ENCODE measurements at places on chromosomes 4 and X.

GRCh38 chr4:36509845-36510244 lies 228.4 kb downstream of the DTHD1 start:
- no peak for DNase-seq

DNA sequence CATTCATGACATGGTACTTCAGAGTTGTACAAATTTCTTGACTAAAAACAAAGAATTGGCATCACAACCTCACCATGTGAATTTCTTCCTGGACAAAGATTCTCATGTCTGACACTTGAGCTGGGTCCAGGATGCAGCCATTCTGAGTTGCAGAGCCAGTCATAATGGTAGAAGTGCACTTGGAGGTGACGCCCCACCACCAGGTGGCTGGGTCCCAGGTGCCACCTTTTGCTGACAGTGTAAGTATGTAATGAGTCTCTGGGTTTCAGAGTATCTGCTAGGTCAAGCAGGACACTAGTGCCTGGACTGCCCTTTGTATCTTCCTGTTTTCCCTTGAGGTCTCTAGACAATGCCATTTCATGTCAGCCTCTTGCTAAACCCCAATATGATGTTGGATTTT lies 36.6 kb upstream of the WDR1 start:
- DNase-seq: no peak

DNA sequence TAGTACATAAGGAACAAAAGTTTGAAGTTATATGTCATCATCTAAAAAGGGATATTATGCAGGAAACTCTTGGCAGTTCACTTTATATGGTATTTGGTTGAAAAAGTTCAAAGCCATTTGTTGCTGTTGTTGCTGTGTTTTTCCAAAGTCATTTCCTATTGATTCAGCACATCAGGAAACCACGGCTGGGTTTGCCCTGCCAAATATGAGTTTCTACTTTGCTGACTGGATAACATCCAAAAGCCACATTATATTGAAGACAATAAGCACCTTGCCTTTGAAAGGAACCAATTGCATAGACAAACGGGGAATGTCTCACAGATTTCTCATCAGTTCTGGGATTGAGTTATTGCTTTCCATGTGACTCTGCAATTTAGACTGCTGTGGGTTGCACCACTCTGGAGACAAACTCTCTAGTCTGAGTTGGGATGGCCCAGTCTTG lies 206.1 kb downstream of the SLC39A8 start:
- DNase-seq: no peak

- no peak for DNase-seq
Observed at GRCh38 chrX:44891642-44892041, 18.7 kb downstream of the KDM6A start.

DNA sequence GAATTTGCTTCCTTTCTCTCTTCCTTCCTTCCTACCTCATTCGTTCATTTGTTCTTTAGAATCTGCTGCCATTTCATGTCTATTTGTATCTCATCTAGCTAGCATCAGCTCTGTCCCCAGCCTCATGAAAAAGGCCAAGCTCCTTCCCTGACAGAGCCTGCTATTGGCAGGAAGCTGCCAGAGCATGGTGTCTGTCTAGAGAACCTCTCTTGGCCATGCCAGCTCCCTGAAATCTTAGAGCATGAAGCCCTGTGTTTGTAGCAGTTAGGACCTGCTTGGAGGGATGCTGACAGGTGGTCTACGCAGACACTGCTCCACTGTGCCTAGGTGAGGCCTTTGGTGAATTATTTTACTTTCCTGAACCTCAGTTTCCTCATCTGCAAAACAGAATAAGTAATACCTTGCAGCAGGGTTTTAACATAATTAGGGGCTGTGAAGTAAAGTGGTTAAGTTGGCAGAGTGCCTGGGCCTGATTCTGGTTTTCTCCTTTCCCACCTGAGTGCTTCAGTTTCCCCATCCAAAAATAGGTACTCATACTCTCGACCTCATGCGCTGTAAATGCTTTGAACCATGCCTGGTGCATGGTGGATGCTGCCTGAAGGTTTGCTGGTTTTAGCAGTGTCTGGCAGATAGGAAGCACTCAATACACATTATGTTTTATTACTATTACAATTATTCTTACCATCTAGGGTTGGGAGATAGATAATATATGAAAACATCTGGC lies 4.7 kb downstream of the PTTG2 start:
- DNase-seq: no peak

- no peak for DNase-seq
Observed at GRCh38 chr4:170931321-170931720, 841.6 kb upstream of the AADAT start.

DNA sequence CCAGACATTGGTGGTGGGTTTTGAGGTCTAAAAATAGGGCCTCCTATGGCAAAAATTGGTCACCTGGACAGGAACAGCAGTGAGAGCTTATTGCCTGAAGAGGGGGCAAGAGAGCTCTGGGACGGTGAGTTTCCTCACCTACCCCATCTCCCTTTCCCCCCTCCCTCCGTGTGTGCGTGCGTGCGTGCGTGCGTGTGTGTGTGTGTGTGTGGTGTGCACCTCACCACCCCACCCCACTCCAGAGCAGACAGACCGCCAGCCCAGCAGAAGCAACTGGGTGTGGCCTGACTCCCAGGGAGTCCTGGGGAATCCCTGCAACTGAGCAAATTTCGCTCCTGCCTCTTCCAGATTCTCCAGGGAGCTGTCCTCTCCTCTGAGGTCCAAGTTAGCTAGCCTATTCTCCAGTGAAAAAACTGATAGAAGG lies 44.7 kb downstream of the PRPS1 start:
- peak; percentile 50 for DNase-seq

- DNase-seq: no peak
Observed at GRCh38 chr4:83536362-83537272, 709 bp downstream of the GPAT3 start.

- DNase-seq: no peak
Observed at GRCh38 chr4:107691378-107691777, 28.7 kb downstream of the PAPSS1 start.

- no peak for DNase-seq
Observed at GRCh38 chrX:112641449-112641848, 38.3 kb downstream of the LHFPL1 start.

DNA sequence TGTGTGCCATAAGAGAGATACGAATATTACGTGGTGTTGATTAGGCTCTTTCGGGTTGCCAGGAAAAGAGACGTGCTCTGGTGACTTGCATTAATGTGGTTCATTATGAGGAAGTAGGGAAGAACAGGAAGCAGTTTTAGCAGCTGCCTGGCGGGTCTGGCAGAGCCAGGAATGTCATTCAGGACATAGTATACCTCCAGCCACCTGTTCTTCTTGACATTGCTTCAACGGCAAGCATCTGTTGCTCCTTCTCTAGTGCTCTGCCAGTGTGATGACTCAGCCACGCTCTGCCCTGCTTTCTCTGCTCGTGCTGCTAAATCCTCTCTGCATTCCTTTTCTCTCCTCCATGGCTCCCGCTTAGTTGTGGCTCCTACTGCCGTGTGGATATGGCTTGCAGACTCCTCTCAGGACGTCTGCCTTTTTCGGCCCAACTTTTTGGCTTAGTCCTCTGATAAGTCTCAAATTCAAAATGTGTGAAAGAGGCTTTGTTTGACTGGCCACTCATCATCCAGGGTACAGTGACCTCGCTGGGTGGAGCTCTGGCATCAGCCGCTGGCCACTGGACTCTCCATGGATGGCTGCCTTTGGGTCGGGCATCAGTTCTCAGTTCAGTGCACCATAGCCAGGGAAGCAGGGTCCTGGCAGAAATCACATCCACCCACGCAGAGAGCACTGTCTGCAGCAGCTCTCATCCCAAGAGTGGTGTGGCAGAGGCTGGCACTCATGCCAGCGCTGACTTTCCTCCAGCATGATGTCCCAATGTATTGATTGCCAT lies 89.3 kb upstream of the KLF3 start:
- no peak for DNase-seq

GRCh38 chr4:153929675-153930074 lies 140.8 kb upstream of the SFRP2 start:
- no peak for DNase-seq

GRCh38 chr4:150976478-150977118 lies 38.5 kb downstream of the LRBA start:
- no peak for DNase-seq

DNA sequence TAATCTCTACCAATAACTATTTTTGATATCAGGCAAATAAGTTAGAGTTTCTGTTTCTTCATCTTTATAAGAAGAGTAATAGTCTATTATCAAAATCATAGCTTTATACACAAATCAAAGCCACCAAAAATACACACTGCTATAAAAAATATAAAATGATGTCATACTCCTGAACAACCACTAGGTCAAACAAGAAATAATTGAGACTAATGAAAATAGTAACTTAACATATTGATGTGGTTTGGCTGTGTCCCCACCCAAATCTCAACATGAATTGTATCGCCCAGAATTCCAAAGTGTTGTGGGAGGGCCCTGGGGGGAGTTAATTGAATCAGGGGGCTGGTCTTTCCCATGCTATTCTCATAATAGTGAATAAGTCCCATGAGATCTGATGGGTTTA lies 2277.5 kb downstream of the ARAP2 start:
- no peak for DNase-seq

DNA sequence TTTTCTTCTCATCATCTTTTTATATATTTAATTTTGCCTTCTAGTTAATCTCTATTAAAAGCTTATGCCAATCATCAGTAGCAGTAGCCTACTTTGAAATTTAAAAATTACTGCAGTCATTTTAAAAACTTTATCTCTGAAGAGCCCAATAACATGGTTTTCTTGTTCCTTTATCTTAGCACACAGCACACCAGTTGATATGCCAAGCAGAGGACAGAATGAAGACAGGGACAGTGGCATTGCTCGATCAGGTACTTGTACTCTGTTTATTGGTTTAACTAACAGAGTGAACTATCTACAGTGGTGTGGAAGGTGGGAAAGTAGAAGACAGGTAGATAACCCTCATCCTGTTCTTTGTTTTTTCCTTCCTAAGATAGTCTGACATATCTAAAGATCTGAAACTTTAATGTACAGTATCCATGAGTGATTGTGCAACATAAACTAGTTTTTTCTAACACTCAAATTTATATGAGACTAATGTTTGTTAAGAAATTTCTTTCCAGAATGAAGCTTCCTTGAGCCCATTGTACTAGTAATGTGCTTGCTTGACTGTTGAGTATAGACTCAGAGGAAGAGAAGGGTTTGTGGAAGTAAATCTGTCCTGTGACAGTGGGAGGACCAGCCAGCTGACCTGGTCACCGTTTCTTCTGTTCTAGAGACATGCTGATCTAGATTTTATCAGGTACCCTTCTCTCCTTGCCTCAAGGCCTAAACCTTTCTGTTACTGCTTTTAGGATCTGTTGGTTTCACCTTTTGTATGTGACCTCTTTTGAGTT lies 66.6 kb downstream of the FNIP2 start:
- no peak for DNase-seq

DNA sequence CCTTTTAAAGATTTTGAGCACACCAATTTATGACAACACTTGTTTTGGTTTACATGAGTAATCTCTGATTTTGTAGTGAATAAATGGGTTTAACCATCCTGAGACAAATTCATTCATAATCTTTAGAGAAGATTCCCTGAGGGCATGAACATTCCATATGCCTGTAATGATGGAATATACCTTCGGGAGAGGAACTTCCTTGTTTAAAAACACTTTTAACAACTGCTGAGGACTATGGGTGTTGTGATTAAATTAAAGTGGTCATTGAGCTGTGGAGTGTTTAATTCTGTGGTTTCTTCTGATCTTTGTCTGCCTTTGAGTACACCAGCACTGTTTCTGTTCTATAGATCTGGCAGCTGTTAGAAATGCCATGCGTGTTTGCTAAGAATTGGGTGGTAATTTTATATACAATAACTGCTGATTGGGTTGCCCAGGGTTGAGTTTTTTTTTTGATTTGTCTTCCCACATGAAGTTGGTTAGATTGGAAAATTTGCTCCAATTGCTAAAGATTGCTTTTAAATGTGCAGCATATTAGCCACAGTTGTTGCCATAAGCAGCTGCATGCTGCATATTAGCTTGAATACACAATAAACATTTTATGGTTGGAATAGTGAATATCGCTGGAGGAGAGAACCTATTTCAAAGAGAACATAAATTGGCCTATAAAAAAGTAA lies 86.8 kb downstream of the DCLK2 start:
- DNase-seq: no peak

DNA sequence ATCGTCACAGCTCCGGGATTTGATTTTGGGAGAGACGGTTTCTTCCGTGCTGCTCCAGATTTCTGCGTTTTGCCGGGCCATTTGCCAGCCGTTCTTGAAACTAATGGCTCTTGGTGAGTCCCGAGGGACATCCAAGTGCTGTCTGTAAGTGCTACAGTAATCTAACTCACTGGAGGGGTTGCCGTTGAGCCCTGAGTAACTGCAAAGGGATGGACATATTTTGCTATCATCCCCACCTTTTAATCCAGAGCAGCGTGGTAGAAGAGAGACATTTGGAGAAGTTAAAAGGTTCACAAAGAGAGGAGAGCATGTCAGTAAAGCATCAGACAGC lies 88.9 kb upstream of the PDLIM3 start:
- no peak for DNase-seq

GRCh38 chr4:80781431-80781830 lies 249.1 kb upstream of the BMP3 start:
- DNase-seq: no peak

DNA sequence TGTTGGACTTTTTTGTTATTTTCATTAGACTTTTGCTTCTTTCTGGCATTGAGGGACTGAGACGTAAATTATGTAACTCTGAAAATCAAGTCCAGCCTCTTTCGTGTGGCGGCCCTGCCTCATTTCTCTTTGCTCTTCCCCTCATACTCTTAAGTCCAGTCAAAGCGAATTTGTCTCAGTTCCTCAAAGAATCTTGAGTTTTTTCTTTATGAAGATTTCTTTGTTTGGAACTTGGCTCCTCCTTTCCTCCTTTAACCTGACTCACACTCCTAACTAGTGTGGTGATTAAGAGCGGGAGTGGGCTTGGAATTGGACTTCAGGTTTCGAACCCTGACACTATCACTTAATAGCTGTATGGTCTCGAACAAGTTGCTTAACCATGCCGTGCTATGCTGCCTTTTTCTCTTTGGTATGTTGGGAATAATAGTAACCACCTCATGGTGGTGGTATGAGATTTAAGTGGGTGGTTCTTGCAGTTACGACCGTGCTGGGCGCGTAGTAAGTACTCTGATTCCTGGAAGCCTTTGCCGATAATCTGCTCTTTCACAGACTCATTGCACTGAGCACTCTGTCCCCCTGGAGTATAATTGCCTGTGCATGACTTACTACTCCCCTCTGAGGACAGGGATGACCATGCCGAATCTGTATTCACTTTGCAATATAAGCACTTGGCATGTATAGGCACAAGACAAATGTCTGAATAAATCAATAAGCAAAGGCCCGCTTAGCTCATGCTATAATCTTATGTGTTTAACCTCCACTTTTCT lies 19.1 kb downstream of the FNIP2 start:
- DNase-seq: no peak

- no peak for DNase-seq
Observed at GRCh38 chrX:154542723-154543424, 3.8 kb downstream of the G6PD start.

DNA sequence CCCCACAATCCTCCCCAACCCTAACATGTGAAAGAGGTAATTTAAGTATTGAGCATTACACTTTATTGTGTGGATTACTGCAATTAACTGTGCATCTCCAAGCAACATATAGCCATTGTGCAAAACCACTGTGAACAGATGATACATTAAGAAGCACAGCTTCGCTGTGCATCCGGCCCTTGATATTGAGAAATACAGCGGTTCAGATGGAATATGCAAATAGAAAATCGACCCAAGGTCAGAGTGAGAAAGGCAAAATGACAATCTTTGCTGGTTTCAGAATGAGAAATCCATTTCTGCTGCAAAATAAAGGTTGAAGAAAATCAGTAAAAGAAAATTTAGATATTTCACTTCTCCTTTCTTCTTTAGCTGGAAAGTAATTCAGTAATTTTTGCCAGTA lies 805.9 kb upstream of the GRID2 start:
- no peak for DNase-seq

- no peak for DNase-seq
Observed at GRCh38 chr4:124711471-124712371, 811 bp downstream of the ANKRD50 start.

Measured in activated T-helper 1 cell treated with anti-CD3 and anti-CD28 coated beads, Interleukin-2, amount 50 U/mL, for 16 hours (primary cell).